ENCODE measurements at places on chromosomes 16 and 17. TPM values are rescaled to one million over a fixed set of nuclear protein-coding genes. Genes with fewer than 3 reads are reported as not detected.

DNA sequence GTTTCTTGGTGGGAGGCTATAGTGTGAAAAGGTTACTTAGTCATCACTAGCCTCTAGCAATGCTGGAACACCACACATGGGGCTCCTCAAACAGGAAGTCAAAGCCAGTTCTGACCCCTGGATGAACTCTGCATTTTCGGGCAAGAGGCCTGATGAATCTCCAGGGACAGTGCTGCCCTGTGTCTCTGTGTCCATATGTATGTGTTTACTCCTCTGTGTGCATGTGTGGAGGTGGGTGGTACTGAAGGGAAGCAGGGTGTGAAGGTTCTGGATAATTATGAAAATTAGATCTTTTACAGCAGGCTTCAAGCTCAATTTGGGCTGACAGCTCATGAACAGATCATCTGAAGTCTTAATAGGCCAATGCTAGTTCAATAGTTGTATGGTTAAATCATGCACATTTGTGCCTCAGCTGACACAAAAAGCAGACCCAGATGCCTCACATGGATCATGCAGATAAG is 133.6 kb downstream of the SNX11 start:
- DNase-seq: peak; percentile 34

DNA sequence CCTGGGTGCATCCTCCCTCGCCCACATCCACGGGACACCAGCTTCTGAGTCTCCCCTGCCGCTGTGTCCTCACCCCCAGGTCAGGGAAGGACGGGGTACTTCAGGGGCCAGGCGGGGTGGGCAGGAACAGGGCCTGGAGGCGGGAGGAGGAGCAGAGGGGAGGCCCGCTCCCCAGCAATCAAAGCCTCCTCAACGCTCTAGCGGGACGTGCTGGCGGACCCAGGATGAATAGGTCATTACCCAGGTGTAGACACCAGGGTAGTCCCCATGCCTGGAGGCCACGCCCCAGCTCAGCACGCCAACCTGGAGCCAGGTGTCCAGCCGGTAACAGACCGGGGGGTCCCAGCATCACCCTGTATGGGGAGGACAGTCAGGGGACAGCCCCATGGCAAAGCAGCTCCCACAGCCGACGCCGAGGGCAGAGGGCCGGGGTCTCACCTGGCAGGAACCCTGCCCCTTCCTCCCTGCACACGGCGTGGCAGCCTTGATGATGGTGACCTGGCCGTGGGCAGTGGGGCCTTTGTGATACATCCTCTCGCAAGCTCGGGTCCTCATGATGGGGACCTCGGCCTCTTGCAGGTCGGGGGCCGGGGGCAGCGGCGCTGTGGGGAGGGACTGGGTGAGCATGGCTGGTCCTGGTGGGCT is 24.2 kb downstream of the TPSD1 start:
- no peak for DNase-seq

DNA sequence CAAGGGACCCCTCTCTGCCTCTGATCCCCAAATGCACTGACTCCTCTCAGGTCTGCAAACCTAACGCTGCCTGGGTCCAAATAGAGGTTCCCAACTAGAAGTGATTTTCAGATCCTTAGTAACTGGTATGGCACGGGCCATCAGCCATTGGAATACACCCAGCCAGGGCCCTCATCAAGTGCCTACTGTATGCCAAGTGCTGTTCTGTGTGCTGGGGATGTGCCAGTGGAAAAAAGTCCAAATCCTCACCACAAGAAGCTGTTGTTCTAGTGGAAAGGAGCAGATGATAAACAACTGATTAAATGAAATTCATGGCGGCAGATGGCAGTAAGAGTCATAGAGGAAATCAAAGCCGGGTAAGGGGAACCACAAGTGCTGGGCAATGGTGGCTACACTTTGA is 57.2 kb upstream of the MED9 start:
- no peak for DNase-seq

The CACNA1H gene
- 0.37 TPM for polyA plus RNA-seq

- DNase-seq: no peak
These were observed at the start of gene PSMB10 for GRCh38 chr16:67936124-67936879. PSMB10 (minus strand) TSS chr16:67936850; CDS start chr16:67936749, 101 bp downstream.

The MGAT5B gene
- polyA plus RNA-seq: 0.23 TPM

The SEPTIN12 gene
- not detected for polyA plus RNA-seq

- DNase-seq: no peak
These were observed 2.5 kb downstream of the TNFSF12 start for GRCh38 chr17:7551396-7551795.

The KRTAP1-3 gene
- polyA plus RNA-seq: not detected

The EVPLL gene
- polyA plus RNA-seq: not detected

Data from BJ (cell line).